ENCODE measurements at places on chromosomes 2 and 18.

DNA sequence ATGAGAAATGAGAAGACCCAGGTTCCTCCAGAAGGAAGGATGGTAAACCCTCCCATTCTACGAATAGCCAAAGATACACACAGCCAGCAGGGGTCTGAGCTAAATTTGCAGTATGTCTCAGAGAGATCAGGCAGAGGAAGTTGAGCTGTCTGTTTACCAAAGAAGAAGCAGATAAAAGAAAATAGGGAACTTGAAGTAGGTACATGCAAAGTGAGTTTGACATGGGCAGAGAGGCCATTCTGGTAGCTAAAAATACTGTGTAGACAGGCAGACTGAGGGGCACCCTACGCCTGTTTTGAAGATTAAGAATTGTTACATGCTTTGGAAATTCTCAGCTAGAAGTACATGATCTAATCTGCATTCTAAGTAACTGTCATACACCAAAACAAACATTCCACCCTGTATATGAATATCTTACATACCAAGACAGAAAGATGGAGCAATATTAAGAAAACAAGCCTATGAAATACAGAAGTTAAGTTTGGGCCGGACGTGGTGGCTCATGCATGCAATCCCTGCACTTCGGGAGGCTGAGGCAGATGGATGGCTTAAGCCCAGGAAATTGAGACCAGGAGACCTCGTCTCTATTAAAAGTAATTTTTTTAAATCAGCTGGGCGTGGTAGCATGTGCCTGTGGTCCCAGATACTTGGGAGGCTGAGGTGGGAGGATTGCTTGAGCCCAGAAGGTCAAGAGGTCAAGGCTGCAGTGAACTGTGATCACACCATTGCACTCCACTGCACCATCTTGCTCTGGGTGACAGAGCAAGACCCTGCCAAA is 157.9 kb downstream of the ANKRD44 start:
- no peak for DNase-seq

DNA sequence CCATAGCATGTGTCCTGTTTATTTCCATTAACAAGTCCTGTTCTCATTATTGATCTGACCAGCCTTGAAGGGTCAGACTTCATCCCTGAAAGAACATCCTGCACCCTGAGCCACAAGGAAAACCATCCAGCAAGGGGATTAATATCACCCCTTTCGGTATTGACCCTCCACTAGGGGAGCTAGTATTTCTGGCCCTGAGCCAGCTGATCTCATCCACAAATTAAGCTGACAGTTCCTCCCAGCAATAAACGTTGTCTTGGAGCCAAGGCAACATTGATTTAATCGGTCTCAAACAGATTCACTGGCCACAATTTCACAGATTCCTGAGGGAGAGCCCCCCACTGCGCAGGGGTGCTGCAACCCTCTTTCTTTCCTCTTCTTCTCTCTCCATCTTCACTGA is 353.1 kb upstream of the FANCL start:
- DNase-seq, result no peak

GRCh38 chr2:76009484-76009883 is 298.8 kb upstream of the GCFC2 start:
- DNase-seq, result no peak

DNA sequence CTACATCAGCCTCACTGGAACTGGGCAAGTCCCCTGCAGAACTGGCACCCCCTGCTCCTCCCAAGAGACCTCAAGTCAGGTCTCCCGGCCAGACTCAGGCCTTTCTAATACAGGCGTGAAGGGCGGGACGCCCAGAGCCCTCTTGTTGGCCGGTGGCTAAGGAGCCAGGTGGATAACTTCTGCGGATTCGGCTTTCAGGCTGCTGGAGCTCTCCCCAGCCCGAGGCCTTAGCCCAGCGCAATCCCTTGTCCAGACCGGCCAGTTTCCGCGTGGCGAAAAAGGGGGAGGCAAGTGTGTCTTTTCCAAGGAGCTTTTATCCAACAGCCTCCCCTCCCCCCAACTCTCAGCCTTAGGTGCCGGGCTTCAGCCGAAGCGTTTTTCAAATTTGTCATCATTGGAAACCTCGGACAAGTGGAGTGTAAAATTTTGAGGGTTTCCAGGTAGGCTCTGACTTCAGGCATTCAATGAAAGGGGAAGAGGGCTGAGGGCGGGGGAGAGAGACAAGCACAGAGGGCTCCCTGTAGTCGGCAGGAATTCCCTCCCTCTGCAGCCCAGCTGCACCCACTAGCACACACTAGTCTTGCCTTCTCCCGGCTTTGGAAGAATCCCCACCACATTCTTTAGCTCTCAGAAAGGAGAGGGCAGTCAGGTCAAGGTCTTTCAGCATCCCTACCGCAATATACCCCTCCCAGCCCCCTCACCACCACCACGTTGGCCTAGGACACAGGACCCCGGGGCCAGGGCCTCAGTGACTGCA is 9.5 kb upstream of the SATB2 start:
- no peak for DNase-seq

DNA sequence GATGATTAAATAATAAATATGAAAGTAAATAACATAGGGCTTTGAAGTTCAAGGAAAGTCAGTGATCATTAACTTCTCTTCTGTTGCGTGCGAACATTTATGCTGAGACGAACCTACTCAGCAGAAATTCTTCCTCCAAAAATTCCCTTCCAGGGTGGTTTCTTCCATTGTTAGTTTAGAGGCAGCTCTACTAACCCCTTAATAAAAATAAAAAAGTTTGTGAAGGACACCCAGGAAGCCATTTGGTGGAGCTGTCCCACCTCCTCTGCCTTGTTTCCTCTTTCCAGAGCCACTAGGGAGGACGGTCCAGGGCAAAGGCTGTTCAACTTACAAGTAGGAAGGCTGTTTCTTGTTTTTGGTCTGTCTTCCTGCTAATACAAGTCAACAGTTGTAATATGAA is 2.1 kb upstream of the SMAD2 start:
- DNase-seq, result no peak

DNA sequence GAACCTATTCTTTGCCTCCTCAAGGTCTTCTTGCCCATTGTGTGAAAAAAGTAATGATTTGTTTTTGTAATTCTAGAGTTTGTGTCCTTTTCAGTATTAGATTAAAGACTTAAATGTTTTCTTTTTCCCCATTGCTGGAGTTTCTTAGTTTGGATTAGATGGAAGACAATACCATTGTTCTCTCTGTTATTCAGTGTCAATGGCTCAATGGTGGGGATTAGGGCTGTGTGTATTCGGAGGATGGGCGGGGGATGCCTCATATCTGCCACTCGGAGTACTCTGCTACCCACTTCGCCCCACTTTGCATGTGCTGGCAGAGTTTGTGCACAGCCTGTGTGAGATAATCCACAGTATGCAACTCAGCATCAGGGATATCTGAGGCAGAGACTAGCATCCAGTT is 90.1 kb downstream of the KLHL29 start:
- no peak for DNase-seq

- DNase-seq, result no peak
Measured at GRCh38 chr2:47198985-47199451, 43.9 kb upstream of the STPG4 start.

- DNase-seq, result no peak
Measured at GRCh38 chr2:48209214-48209885, 303.1 kb upstream of the FBXO11 start.

Measured in stimulated activated CD8-positive, alpha-beta memory T cell treated with anti-CD3 and anti-CD28 coated beads, Interleukin-4, amount 100 ng/mL, for 1 hour (primary cell).